ENCODE measurements at places on chromosomes 12 and 14.
A peak's percentile ranks its signal among the peaks of the same experiment; 100 is the strongest.

DNA sequence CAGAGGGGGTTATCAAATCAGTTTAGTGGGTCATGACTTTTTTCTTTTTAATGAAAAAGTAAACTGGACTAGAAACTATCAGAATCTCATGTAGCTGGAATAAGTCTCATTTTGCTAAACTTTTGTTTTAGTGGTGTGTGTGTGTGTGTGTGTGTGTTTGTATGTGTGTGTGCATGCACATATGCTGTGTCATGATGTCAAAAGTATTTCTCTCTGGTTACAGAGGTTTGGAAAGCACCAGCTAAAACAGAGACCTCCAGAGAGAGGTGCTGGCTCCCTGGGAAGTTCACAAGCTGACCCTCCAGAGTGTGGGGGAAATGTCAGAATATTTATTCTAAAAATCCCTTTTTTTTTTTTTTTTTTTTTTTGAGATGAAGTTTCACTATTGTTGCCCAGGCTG lies 114.7 kb downstream of the LGMN start:
- peak; percentile 54 for DNase-seq

DNA sequence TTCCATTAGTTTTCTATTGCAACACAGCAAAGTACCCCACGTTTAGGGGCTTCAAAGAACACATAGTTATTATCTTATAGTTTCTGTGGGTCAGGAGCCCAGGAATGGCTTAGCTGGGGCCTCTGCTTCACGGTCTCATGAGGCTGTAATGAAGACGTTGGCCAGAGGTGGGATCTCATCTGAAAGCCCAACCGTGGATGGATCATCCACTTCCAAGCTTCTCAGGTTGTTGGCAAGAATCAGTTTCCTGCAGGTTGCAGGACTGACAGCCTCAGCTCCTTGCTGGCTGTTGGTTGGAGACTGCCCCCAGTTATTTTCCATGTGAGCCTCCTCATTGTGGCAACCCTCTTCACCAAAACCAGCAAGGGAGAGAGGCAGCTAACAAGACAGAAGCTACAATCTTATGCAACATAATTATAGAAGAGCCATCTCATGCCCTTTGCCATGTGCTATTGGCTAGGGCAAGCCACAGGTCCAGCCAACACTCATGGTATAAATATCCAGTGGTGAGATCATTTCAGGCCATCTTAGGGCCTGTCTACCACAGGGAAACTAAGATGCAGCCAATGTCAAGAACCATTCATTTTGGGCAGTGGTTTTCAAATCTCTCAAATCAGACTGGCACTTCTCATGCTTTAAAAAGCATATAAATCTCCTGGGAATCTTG lies 452.4 kb downstream of the MED13L start:
- no peak for DNase-seq

DNA sequence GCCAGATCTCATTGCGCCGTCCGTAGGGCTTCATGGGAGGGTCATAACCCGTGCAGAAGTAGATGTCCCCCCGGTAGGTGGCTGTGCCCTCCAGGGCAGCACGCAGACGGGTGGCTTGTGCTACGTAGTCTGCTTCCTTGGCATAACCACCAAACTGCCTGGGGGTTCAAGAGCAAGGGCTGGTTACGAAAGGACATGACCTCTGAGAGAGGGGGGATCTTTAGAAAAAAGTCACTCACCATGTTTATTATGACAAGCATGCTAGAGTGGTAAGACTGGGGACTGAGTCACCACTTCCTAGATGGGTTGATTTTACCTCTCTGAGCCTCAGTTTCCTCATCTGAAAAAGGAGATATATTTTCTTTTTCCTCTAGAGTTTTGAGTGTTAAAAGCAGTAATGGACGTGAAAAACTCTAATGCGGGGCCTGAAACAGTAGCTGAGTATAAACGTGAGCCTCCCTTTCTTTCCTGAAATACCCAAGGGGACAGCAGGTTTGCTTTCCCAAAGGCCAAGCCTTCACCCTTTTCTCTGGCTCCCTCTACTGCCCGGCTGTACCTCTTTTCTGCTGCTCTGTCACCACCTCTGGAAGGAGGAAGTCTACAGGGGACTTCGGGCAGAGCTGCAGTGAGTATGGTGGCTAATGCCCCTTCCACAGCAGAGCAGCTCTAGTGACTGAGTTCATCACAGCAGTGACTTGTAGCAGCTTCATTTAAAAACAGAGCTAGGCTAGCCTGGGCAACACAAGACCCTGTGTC lies 23.5 kb upstream of the GPRC5D start:
- DNase-seq, result peak; percentile 39

DNA sequence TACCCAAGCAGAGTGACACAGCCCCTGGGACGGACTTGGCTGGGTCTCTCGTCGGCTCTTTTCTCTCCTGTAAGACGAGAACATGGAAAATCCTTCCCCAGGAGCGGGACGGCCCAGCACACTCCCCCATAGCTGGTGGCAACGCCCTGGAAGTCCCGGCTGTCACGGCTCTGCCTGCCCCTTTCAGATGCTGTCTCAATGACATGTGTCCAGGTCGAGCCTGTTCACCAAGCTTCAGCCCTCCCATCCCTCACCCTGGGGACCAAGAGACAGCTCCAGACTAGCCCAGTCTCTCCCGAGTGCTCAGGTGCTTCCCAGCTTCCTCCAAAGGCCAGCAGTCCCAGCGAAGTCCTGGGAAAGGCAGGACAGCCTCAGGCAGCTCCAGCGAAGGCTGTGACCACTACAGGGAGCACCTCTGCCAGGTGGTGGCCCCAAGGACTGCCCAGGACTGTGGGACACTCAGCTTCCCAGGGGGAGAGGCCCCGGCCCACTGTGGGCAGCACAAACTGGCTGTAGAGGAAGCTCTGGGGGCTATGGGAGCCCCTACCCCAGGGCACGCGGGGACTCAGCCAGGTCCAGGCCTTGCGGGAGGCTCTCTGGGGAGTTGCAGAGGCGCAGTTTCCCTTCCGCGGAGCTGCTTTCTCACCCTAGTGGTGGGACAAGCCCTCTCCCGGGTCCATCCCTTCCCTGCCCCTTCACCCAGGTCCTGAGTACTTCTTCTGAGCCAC lies 33.6 kb downstream of the TNFAIP2 start:
- DNase-seq, result no peak

DNA sequence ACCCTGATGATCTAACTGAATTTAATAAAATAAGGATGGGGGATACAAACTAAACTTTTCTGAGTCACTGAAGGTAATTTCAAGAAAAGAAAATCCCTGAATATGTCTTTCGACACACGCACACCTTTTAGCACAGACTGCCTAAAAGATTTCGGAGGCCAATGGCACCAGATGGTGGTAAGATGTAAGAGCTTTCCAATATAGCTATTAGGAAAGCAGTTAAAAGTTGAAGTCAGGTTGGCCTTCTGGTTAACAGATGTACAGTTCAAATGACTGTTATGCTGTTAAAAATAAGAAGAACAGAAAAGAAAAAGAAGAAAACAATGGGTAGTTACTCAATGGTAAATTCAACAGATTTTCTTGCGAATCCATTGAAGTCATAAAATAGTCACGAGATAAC lies 80.7 kb upstream of the KRR1 start:
- DNase-seq, result no peak

- DNase-seq, result no peak
Measured at GRCh38 chr12:109127533-109128242, 11.3 kb downstream of the ACACB start.

- DNase-seq, result no peak
Measured at GRCh38 chr12:114407842-114408411, 2.0 kb upstream of the TBX5 start.

DNA sequence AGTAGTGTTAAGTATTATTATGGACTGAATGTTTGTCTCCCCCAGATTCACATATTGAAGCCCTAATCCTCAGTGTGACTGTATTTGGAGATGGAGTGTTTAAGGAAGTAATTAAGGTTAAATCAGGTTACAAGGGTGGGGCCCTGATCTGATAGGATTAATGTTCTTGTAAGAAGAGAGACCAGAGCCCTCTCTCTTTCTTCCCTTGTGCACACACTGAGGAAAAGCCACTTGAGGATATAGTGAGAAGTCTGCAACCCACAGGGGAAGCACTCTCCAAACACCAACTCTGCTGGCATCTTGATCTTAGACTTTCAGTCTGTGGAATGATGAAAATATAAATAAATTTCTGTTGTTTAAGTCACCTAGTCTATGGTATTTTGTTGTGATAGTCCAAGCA lies 2.2 kb upstream of the KLRG1 start:
- no peak for DNase-seq

DNA sequence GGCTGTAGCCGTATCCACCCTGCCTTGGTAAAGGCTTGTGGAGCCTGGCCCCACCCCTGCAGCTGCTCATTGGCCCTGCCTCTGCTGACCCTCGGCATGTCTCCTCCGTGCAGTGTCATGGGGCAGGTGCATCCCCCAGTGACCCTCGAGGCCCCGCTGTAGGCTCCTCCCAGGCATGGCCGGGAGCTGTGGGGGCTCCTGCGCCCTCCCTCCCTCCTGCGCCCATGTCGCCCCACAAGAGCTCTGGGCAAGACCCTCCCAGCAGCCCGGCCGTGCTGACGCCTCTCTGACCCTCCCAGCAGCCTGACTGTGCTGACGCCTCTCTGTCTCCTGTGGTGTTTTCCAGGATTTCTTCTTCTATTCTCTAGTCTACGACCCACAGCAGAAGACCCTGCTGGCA lies 20.8 kb upstream of the CRIP2 start:
- no peak for DNase-seq

DNA sequence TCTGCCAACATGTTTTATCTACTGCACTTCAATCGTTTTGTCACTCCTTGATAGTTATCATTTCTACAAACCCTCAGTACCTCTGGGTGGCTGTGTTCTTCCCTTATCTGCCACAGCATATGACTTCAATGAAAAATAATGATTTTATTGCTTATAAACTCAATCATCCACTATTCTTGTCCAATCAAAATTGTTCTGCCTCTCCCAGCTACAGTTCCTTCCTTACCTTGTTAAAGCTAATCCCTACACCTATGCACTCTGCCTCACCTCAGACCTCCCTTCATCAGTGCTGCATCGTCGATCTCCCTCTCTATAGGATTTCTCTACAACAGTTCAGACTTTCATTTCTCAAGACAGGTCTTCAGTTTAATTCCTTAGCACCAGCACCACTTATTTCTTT lies 58.8 kb downstream of the ERGIC2 start:
- DNase-seq, result no peak

GRCh38 chr12:25578411-25579143 lies 25.5 kb upstream of the LMNTD1 start:
- no peak for DNase-seq

DNA sequence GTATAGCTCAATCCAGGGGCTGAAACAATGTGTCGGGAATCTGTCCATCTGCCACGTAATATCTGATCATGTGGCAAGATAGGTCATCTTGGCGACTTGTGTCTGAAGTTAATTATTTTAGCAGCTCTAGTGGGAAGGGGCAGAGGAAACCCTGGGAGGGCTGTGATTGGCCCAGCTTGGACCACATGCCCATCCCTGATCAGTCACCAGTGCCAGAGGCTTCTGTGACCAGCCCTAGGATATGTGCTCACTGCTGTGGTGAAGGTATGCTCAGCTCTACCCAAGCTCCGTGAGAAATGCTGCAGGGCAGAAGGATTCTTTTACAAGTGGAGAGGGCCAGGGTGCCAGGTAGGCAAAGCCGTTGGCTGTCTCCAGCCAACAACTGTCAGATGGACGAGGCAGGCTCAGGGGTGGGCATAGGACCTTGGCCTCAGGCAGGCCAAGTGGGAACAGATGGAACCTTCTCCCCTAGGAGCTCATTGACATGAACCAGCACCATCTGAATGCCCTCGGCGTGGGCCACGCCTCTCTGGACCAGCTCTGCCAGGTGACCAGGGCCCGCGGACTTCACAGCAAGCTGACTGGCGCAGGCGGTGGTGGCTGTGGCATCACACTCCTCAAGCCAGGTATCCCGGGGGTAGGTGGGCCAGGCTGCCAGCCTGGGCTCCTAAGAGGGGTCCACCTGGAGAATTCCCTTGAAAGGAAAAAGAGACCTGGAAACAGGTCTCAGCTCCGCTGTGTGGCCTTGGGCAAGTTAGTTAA lies 21.1 kb downstream of the MVK start:
- DNase-seq, result no peak

DNA sequence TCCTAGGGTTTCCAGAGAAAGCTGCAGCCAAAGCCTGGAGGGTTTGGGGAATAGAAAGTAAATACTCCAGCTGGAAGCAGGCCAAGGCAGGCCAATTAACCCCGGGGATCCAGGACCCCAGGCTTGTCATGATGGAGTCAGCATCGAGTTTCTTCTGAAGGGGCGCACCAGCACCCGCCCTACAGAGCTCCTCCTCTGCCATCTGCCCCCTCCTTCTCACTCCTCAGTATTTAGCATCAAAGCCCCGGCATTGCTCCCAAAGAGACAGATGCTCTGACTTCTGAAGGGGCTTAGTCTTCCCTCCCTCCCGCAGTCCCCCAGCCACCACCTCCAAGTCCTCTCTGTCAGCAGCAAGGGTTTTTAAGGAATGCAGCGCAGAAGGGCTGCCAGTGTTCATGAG lies 285.1 kb upstream of the NOS1 start:
- DNase-seq, result no peak

DNA sequence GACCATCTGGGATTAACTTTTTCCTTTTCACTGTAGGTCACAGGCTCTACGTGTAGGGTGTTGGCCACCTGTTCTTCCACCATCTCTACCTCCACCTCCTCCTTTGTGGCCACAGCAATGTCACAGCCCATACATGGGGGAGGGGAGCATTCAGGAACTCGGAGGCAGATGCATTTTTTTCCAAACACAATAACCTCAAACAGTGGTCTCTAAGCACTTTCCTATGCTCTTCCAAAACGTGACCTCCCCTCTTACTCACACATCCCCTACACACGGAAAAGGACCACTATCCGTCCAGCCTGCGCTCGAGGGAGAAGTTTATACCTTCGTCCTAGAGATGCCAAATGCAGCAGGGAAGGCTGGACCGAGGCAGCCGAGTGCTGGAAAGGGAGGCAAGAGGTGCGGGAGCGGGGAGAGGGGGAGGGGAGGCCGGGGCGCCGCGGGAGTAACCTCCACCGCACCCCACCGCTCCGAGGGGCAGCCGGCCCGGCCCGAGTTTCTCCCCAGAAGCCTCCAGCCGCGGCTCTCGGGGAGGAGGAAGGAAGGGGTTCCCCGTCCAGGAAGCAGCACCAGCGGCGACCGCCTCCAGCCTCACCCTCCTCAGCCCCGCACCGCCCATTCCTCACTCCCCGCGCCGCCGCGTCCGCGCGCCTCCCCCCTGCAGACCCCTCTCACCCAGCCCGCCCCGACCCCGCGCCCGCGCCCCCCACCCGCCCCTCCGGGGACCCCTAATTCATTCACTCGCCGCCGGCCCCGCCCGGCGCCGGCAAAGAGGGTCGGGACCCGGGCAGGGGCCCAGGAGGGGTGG lies 594 bp downstream of the KRAS start:
- peak; percentile 26 for DNase-seq

DNA sequence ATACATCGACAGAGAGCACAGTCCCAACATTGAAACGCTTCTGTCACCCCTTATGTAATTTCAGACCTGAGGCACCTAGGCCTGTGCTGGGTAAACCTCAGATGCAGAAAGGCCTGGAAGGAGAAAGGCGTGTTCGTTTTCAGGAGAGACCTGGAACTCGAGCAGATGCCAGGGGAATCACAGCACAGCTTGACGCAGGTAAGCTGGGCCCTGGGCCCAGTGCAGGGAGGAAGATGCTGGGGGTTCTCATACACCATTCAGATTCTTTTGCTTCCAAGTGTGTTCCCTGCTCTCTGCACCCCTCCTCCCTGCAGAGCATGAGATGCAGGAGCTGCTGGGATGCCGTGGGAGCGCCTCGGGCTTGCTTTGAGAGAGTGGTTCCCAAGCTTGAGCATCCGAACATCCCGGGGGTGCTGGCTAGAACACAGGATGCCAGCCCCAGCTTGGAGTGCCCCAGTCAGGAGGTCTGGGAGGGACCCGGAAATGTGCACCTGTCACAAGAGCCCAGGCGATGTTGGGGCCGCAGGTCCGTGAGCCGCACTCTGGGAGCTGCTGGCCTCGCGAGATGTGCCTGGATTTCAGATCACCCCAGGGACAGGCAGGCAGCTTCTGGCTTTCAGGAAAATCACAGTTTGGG lies 35.9 kb downstream of the FZD10 start:
- DNase-seq, result no peak

Measured in fibroblast of skin of right quadriceps (primary cell).